Activated CD4-positive, CD25-positive, alpha-beta regulatory T cell treated with anti-CD3 and anti-CD28 coated beads, Interleukin-2, amount 50 U/mL, for 16 hours (primary cell): ENCODE measurements at places on chromosomes 5 and 9.

DNA sequence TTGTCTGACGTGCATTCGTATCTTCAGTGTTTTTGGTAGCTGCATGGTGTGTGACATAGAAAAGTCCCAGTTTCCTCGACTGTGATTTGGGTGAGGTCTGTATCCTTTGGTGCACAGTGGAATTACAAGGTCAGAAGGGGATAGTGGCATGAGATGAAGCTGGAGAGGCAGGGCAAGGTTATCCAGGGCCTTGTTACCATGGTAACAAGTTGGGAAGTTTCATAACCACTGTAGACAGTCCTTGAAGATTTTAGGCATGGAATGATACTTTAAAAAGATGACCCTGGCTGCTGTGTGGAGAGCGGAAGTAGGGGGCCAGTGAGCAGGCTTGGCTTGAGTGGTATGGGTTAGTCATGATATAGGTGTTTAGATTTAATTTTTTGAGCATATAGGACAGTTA is 11.9 kb downstream of the EHMT1 start:
- no peak for DNase-seq

DNA sequence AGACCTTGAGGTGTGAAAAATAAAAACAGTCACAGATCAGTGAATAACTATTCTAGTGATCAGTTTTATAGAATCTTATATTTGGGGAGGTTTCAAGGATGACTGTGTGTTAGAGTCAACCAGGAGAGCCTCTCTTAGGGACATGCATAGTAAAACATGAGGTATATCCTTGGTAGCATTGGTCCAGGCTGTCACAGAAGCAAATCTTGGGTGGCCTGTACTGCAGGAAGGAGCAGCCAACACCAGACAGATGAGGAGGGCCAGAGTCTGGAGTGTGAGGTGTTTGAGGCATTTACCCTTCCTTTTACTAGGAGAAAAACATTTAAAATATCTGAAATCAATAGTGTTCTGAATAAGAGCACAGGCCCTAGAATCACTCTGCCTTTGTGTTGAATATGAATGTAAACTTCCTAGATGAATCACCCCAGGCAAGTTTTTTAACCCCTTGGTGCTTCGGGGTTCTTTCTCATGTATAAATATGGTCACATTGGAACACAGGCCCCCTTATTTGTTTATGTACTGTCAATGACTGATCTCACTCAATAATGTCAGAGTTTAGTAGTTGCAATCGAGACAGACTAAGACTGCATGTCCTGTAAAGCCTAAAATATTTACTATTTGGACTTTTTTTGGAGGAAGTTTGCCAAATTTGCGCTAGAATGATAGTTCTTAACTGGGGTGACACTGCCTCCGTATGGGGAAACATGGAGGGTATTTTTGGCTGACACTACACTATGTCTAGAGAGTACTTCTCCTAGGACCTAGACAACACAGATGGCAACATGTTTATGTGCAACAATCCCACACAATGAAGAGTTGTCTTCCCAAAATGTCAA is 416.5 kb upstream of the POU5F2 start:
- no peak for DNase-seq

DNA sequence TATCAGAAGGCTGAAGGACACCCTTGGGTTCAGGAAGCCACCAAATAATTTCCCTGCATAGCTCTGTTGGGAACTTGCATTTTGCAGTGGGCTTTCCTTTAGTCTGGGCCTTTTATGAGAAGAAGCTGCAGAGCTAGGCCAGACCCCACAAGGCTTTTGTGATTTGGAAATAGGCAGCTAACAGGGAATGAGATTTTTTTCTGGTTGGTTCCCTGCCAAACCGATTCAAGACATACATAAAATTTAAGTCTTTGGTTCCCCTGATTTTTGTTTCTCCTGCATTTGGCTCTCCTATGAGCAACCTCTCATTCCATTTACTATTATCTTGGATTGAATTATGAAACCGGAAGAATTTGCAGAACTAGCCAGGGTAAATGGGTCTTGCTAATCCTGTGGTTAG is 81.5 kb upstream of the PTCH1 start:
- DNase-seq = no peak

DNA sequence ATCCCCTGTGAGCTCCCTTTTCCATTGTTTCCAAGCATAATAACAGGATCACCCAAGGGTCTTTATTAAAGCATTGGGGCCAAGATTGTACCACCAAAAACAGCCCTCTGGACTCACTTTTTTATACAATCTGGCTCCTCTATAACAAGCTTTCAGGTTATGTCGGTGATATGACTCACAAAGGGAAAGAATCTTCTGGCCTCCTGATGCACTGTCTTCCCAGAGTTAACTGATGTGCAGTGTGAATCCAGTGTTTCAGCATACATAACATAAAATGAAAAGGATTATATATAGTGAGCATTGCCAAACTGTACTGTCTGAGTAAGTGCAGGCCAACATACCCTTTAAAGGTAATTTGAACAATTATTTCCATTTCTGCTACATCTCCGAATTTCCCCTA is 33.9 kb upstream of the MAN2A1 start:
- DNase-seq = no peak

GRCh38 chr5:132083071-132083678 is 9.6 kb downstream of the CSF2 start:
- DNase-seq = no peak

GRCh38 chr9:70046274-70047070 is 2.8 kb downstream of the MAMDC2 start:
- no peak for DNase-seq

GRCh38 chr9:91534374-91534773 is 110.7 kb upstream of the NFIL3 start:
- no peak for DNase-seq

DNA sequence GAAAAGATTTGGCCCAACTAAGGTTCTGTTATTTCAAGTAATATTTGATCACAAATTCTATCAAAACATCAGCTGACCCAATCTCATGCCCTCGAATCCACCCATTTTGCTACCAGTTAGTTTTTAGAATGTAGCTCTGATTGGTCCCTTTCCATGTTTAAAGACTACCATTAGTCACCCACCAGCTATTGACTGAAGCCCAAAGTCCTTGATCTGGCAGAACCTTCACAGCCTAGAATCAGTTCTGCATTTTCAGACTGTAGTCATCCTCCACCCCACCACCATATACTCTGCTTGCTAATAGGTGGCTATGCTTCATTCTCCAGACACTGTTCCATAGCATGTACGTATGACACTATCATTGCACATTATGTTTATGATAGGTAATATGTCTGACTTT is 182.2 kb upstream of the TARS1 start:
- DNase-seq = no peak

DNA sequence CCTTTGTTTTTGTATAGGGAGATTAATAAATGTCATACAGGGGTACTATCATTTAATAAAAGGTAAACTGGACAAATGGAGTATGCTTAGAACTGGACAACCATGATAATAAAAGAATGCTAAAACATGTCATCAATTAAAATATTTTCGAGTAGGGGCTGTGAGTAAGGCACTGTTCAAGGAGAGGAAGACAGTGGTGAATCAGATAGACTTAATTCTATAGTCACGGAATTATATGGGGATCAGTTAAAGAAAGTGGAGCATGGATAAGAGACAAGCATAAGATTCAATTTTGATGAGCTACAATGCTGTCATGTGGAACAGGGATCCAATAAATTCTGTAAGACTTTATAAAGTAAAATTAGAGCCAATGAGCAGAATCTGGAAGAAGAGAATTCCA is 104.5 kb downstream of the HMHB1 start:
- no peak for DNase-seq

DNA sequence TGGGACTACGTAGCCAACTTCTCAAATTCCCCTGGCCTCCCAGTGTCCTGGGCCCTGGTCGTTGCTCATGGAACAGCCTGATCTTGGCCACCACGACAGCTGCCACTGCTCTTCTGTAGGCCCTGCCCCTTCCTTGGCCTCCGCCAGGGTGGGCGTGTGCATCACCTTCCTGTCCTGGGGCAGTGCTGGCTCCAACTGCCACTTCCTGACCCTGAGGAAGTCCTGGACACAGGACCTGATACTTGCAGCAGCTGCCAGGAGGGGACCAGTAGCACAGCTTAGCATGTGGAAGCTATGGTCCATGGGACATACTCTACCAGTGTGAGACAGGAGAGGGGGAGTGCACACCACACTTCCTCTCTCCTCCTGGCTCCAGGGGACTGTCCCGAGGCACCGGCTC is 145.2 kb downstream of the TENT4A start:
- DNase-seq = no peak

DNA sequence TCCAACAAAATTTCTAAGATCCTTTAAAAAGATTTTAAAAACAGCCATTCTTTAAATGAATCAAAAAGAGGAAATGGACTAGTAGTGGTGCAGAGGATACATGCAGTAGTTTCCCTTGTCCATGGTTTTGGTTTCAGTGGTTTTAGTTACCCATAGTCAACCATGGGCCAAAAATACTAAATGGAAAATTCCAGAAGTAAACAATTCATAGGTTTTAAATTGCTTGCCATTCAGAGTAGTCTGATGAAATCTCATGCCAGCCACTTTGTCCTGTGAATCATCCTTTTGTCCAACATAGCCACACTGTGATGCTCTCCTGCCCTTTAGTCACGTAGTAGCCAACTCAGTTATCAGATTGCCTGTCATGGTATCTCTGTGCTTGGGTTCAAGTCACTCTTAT is 286.1 kb downstream of the ANXA1 start:
- DNase-seq = no peak

GRCh38 chr5:39151745-39152144 is 67.6 kb downstream of the FYB1 start:
- DNase-seq = no peak

- no peak for DNase-seq
Measured at GRCh38 chr5:168316139-168316578, 24.7 kb downstream of the WWC1 start.

DNA sequence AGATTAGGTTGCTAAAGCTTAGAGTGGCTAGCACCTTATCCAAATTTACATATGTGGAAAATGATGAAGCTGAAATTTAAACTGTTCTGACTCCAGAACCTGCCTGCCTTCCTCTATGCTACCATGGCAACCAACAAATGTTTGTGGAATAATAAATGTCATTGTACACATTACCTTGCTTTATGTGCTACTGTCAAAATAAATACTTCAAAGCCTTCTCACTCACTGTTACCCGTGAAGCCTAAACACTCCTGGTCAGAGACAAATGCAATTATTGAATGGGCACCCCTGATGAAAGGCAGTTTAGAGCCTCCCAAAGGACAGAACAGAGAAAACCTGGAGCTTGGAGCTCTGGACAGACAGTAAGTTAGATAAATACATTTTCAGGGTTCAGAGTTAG is 158.6 kb downstream of the FAM114A2 start:
- DNase-seq = no peak

- DNase-seq = no peak
Measured at GRCh38 chr5:154631141-154631540, 124.0 kb upstream of the LARP1 start.

DNA sequence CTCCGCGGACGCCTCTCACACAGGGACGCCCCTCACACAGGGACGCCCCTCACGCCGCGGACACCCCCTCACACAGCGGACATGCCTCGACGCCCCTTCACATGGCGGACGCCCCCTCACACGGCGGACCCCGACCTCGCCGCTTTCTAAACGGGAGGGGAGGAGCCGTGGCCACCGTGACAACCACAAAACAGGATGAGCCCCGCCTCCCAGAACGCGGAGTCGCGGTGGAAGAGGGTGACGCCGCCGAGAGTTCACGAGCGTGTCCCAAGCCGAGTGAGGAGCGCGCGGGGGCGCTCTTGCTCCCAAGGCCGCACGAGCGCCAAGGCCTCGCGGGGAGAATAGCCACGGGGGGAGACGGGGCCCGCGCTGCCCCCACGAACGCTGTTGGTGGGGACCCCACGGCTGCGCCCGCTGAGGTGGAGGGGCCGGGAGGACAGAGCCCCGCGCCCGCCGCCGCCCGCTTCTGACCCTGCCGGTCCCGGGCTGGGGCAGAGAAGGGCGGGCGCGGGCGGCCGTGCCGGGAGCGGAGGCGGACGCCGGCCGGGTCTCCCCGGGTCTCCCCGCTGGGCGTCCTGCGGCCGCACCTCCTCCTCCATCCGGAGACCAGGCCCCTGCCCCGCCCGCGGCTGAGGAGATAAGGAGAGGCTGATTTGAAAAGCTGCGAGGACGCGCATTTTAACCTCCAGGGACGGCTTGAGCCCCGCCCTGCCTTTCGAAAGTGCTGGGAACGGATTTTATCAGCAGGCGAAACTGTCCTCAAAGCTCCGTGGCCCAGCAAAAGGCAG is 3.9 kb upstream of the NKD2 start:
- DNase-seq = no peak

GRCh38 chr5:175118700-175119309 is 325.2 kb downstream of the DRD1 start:
- DNase-seq = no peak

DNA sequence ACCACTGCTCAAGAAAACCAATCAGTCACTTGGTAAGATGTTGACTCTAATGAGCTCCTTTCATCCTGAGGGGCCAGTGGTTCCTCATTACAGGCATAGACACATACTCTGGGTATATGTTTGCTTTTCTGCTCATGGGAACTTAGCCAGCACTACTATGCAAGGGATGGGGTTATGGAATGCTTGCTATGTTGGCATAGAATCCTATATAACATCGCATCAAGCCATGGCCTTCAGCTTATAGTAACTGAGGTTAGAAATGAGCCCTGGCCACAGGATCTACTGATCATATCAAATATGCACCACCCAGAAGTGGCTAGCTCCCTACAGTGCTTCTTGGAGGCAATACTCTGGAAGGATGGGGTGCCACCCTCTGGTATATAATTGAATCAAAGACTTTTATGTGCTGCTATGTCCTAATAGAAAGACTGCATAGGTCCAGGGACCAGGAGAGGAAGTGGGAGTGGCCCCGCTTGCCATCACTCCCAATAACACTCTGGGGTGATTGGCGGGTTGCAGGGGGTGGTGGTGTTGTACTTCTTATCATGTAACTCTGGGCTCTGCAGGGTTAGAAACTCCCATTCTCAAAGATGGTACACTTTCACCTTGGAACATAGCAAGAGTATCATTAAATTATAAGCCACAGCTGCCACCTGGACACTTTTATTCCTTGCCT is 70.3 kb downstream of the ZNF366 start:
- DNase-seq = no peak

GRCh38 chr9:84435902-84436301 is 95.3 kb upstream of the SLC28A3 start:
- no peak for DNase-seq

DNA sequence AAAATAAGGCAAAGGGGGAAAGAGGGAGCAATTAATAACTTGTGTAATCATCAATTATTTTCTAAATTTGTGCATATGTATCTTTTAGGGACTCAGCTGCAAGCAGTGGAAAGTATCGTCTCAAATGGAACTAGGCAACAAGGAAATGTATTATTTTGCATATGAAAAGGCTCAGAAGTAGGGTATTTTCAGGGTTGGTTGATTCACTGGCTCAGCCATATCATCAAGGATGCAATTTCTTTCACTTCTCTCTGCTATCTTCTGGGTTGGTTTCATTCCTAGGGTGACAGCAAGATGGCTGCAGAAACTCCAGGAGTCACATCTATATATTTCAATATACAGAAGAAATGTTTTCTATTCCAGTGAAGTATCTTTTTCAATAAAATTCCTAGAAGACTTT is 509.8 kb downstream of the DMAC1 start:
- DNase-seq = no peak
